Fibroblast of lung (primary cell): ENCODE measurements at places on chromosomes 12 and 14.
A peak's percentile ranks its signal among the peaks of the same experiment; 100 is the strongest.

DNA sequence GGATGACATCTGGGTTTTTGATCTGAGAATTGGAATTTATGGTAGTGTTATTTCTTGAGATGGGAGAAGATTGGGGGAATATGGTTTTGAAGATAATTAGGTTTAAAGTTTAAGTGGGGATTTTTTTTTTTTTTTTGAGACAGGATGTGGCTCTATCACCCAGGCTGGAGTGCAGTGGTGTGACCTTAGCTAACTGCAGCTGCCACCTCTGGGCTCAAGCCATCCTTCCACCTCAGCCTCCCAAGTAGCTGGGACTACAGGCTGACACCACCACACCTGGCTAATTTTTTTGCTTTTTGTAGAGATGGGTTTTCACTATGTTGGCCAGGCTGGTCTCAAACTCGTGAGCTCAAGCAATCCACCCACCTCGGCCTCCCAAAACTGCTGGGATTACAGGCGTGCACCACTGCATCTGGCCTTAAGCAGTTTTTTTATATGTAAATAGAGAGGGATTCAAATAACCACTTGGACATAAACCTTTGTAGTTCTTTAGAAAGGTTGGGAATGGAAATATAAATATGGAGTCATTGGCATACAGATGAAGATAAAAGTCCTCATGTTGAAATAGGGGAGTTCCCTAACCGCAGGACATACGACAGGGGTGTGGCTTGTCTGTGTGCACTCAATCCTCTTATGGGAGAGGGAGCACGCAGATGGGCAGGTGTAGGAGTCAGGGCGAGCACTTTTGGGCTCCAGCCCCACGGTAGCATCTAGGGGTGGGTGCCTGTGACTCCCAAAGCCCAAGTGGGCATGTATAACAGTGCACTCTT is 4.7 kb downstream of the LIN52 start:
- no peak for DNase-seq

DNA sequence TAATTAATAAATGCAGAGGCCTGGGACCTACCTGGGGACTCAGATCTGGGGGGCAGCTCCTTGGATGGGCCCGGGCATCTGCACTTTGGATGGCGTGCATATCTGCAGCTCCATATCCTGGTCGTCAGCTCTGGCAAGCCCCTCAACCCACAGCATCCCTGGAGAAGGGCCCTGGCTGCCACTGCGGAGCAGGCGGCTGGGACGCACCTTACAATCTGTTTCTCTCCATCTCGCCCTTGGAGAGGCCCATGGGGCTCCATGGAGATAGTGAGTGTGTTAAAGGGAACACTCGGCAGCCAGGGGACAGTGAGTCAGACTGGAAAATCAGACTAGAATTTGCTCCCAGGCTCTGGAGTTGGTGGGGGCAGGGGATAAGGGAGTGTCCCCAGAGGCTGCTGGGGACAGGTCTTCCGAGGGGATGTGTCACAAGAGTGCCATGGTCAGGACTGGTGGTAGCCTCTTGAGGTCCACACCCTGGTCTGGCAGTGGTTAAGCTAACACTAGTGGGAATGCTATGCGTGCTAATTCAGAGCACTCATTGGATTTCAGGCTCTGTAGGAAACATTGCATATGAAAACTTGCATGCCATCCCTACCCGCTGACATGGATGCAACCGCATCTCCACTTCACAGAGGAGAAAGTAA is 21.5 kb downstream of the RFLNA start:
- no peak for DNase-seq

- no peak for DNase-seq
These were observed 9.1 kb upstream of the TMCC3 start for GRCh38 chr12:94659346-94659930.

DNA sequence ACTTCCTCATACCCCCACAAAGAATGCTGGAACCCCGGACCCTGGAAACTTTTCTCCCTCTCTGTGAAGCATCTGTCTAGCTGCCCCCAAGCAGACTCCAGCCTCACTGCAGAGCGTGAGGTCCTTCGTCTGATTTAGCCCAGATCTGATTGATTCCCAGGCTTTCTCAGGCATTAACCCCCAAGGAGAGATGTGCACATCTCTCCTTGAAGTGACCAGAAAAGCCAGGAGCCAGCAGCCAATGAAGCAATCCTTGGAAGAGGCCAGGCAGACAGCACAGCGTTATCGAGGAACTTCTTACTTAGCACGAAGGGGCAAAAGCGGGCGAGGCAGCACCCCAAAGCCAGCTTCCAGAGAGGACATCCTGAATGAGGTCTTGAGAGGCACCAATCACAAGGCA is 100.7 kb downstream of the ZFP36L1 start:
- no peak for DNase-seq

- DNase-seq = peak; percentile 22
These were observed 795 bp downstream of the LMBR1L start for GRCh38 chr12:49109641-49110463.

GRCh38 chr14:64232095-64232838 is 61.9 kb downstream of the ESR2 start:
- peak; percentile 92 for DNase-seq

- peak; percentile 87 for DNase-seq
These were observed 3.5 kb upstream of the KLRD1 start for GRCh38 chr12:10304161-10304574.

- DNase-seq = no peak
These were observed 41.3 kb upstream of the CHST11 start for GRCh38 chr12:104415342-104415980.

- no peak for DNase-seq
These were observed 35.6 kb downstream of the PIK3C2G start for GRCh38 chr12:18296909-18297280.

DNA sequence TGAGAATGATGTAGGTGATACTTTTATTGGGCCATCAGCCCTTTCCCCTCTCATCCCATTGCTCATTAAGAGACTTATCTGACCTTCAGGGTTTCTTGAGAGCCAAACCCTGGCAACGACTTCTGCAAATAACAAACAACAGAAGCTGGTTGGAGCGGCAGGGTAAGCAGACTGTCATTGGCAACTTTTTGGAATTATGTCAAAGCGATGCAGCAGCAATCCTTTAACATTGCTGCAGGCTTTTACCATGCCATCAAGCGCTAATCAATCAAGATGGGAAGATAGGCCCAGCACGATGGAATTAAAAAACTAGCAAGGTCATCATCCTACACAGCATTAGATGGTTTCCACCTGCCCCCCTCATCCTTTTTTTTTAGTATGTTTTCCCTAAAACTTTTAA is 406.1 kb upstream of the PDE3A start:
- DNase-seq = no peak

DNA sequence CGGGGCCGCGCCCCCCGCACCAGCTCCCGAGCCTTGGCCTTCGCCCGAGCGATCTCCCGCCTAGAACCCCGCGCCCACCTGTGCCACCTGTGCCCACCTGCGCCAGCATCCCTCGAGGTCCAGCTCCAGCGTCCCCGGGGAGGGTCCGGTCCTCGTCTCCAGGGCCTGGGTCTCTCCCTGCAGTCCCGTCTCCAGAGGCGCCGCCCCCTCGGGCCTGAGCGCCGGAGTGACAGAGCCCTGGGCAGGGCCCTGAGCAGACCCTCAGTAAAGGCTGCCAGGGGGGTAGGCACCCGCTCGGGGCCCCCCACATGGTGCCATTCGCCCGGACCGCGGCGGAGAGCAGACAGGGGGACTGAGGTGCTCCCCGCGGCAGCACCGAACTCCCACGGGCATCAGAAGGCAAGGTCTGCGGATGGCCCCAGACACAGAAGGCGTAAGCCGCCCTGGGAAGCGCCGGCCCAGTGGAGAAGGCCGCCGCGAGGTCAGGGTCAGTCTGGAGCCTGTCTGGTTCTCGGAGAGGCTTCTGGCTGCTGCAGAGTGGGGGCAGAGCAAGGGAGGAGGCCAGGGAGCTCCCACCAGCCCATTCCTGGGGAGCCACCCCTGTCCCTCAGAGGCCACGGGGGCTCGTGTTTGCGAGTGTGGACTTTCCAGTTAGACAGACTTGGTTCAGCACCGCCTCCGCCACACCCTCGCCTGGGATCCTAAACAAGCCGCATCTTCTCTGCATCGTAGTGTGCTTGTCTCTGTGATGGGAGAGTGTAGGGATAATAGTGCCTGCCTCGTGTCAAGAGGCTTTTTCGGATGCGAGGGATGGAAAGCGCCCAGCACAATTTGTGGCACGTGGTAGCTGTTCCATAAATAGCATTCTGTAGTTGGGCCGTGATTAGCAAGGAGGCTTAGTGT is 1.1 kb upstream of the PPP1R13B start:
- no peak for DNase-seq

DNA sequence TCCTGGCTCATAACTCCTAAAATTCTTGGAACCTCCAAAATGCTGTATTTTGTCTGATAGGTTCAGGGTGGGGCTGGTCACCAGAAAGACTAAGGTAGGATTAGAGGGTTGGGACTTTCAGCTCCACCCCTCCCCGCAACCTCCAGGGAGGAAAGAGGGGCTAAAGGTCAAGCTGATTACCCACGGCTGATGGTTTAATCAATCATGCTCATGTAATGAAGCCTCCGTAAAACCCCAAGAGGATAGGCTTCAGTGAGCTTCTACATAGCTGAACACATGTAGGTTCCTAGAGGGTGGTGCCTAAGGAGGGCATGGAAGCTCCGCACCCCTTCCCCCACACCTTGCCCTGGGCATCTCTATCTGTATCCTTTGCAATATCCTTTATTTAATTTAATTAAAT is 60.0 kb downstream of the DGLUCY start:
- no peak for DNase-seq

- no peak for DNase-seq
These were observed 209.1 kb downstream of the BCL11B start for GRCh38 chr14:99062772-99063418.

- no peak for DNase-seq
These were observed 68.2 kb downstream of the IFT43 start for GRCh38 chr14:76053572-76054355.

DNA sequence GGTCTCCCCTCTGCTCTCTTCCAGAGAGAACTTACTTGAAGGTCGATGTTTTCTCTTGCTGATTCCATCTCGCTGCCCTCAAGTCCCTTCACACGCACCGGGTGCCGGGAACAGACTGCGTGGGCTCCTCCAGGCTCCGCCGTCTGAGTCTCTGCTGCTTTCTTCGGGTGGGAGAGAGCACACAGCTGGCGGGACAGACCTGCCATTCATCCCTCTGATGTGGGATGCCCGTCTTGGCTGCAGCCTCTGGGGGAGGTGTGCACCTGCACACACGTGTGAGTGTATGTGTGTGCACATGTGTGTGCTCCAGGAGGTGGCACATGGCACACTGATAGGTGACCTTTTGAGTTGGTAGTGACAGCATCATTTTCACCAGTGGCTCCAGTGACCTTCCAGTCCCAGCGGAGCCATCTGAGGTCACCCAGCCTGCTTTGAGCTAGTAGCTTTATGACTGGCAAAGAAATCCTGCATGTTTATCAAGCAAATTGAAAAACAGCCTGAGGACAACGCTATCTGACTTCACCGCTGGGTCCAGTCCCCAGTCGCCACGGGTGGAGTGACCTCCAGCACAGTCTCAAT is at the start of gene NINJ2:
Gene NINJ2, minus strand, starts transcription at position 153 of the 579 bp plus-strand sequence. Its CDS starts 85 bp downstream, at position 68.
- DNase-seq = no peak

GRCh38 chr12:109084425-109084824 is 8.8 kb downstream of the ALKBH2 start:
- DNase-seq = no peak

DNA sequence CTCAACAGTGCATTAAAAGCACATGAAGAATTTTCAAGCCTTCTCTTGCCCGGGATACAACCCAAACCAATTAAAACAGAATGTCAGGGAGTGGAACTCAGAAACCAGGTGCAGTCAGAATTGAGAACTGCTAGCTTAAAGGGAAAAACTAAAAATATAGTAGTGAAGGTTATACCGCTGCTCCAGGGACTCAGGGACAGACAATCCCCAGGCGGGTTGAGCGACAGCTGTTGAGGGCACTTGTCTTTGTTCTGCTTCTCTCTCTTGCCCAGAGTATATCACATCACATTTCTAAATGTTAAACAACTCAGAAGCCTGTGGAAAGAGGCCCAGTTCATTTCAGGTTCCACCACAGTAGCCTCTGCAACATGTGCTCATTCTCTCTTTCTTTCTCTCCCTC is 93.1 kb downstream of the SLC5A8 start:
- no peak for DNase-seq

GRCh38 chr12:25365340-25365730 is 114.6 kb upstream of the KRAS start:
- DNase-seq = no peak
